HL-60 (cell line): ENCODE measurements at places on chromosomes 6 and 20.

GRCh38 chr20:7836076-7836475 is 104.2 kb downstream of the HAO1 start:
- no peak for DNase-seq

DNA sequence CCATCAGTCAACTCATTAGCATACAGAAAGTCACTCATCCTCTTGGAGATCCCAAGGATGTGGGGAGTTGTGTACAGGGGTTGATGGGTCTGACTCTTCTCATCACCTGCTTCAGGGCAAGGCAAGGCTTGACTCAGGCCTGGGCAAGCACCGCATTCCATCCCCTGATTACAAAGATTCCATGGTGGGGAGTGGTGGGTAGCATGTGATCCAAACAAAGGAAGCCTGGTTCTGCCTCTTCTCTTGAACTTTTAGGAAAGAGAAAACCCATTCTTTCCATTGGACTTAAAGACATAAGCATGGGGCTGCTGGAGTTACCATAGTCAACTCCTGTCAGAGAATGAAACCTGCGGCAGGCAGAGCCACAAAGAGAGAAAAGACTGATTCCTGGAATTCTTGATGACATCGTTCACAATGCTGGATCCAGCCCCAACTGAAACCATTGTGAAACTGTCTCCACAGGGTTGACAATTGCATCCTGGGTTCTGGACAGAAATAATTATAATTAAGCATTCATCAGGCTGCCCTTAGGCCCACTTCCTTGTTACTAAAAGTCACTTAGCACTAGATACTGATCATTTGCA is 235.8 kb upstream of the KCNG1 start:
- no peak for DNase-seq

- no peak for DNase-seq
Observed at GRCh38 chr20:57212534-57213276, 53.7 kb downstream of the BMP7 start.

DNA sequence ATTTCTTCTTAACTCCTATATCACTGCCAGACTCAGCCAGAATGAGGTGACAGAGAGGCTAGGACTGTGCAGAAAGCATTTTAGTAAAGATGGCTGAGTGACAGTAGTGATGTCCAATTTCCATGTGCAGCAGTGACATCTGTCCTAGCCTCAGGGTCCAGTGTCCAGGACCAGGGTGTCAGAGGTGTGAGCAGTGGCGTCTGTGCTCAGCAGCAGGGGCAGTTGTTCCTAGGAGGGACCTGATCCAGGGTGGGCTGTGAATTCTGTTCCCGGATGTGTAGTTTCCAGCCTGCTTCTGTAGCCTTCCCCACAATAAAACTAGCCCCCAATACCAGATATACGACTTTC is 6.0 kb downstream of the HLA-B start:
- no peak for DNase-seq
